ENCODE measurements at places on chromosomes 7 and 10.

- no peak for DNase-seq
Measured at GRCh38 chr10:117431160-117431559, 55.9 kb upstream of the PDZD8 start.

DNA sequence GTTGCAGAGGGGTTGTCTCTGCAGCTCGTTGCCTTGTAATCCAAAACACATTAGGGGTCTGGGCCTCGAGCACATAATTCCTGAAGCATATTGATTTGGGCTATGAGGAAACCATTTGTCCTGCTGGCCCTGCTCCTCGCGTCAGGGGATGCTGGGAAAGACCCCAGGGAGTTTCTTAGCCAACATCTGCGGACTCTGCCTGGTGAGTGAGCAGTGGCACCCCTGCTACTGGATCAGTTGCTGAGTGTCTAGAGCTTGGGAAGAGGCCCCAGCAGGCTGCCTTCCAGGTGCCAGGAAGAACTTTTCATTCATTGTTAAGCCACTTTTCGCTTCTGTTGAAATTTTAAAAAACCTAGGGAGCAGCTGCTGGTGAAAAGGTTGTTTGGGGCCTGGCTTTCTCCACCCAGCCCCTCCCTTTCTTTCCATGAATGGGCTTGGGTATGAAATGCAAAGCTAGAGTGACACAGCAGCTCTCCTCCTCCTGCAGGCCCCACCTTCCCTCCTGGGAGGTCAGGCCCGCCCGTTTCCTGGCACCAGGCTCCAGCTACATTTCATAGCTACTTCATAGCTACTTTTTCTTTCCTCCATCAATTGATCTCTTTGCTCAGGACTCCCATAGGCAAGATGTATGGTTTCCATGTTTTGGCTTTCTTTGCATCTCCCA is 26.8 kb downstream of the TACR2 start:
- DNase-seq, result no peak

GRCh38 chr7:122887198-122887597 is 938 bp upstream of the CADPS2 start:
- DNase-seq, result no peak

DNA sequence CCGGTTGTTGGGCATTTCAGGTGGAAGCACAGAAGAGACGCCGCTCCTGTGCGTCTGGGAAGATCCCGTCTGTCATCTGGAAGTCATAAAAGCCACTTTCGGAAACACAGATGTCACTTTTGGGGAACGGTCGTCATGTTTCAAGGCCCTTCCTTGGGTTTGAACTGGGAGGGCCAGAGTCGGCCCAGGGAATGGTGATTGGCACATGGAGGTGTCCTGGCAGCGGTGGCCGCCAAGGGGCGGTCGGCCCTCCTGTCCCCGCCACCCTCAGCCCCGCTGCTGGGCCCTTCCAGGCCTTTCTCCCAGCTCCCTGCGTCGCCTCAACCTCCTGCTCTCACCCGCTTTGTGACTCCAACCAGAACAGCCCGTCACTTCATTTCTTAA is 115.2 kb upstream of the SFMBT2 start:
- DNase-seq, result no peak

DNA sequence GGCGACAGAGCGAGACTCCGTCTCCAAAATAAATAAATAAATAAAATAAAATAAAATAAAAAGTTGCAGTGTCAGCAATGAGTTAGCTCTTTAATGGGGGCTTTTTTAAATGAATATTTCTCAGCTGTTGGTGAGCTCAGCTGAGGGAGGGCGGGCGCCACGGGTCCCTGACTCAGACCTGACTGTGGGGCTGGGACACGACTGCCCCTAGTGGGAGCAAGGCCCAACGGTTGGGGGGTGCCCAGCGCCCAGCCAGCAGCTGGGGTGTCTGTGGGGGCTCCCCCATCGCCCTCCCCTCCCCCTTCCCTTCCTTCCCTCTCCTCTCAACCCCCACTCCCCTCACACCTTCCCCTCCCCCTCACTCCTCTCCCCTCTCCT is 46.6 kb downstream of the PWWP2B start:
- peak; percentile 84 for DNase-seq

- DNase-seq, result no peak
Measured at GRCh38 chr10:1195828-1196227, 139.6 kb downstream of the WDR37 start.
